ENCODE measurements at places on chromosomes 2 and 18.

GRCh38 chr2:41871080-41871479 is 176.7 kb upstream of the PKDCC start:
- DNase-seq = no peak

DNA sequence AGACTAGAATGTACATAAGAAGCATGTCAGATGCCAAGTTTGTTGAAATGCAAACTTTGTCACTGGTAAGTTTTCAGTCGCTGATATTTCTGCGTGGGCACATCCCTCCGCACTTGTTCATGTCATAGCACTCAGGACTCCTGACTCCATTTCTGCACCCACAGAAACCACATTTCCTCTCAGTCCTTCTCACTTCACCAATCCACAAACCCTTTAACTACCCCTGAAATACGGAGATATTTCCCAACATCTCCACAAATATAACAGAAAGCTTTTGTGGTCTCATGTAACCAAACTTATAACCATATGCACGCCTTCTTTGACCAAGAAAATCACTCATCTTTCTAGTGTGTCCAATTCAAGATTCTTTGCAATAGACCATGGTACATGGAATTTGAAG is 276.9 kb upstream of the ERBB4 start:
- DNase-seq = no peak

DNA sequence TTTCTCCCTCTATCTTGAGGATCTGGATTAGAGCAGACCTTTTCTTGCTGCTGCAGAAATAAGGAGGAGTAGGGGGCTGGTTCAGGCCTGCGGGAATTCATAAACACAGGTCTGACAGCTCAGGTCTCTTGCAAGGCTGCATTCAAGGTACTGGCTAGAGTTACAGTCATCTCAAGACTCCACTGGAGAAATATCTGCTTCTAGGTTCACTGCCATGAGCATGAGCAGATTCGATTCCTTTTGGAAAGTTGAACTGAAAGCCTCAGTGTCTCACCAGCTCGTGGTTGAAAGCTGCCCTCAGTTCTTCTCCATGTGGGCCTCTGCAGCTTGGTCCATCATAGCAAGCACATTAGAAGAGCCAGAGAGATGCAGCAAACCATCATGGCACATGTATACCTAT is 124.4 kb upstream of the SETBP1 start:
- no peak for DNase-seq

- DNase-seq = no peak
Measured at GRCh38 chr2:235674146-235674545, 180.3 kb downstream of the AGAP1 start.

GRCh38 chr18:61616111-61616610 is 276.6 kb downstream of the RNF152 start:
- DNase-seq = no peak

- no peak for DNase-seq
Measured at GRCh38 chr2:74301262-74301661, 42.0 kb downstream of the SLC4A5 start.

DNA sequence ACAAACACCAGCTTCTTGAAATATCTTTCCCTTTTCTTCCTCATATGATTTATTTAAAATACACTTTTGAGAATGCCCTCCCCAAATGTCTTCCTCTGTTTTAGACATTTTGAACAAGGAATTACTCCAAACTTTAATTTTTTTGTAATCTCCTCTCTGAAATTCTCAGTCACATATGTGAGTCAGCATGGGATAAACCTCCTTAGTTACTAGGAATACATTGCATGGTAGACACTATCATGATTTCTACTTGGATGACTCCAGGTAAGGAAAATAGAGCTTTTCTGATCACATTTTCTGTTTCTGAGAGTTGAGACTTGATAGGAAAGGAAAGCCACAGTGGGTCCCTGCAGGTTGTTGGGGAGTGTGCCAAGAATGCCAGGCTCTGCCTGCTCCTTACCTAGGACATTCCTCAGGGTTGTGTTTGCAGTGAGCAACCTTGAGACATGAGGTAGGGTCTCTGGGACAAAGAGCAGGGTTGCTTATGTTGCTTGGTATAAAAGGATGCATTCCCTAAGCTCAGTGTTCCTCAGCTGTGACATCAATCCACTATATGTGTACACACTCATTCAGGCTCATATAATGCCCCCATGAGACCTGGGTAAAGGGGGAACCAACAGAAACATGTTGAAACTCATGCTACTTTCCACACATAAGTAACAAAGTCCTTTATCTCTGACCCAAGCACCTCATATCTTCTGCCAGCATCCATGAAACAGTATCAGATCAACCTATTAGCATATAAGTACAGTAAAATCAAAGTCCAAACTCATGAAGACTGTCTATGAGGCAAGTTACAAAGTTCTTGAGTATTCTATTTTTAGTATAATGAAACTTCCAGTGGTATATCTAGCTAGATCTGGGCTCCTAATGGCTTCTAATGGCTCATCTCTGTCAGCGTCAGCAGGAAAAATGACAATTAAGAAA is 112.8 kb upstream of the SCN1A start:
- DNase-seq = no peak

GRCh38 chr18:51006061-51006818 is 23.8 kb upstream of the SMAD4 start:
- no peak for DNase-seq

DNA sequence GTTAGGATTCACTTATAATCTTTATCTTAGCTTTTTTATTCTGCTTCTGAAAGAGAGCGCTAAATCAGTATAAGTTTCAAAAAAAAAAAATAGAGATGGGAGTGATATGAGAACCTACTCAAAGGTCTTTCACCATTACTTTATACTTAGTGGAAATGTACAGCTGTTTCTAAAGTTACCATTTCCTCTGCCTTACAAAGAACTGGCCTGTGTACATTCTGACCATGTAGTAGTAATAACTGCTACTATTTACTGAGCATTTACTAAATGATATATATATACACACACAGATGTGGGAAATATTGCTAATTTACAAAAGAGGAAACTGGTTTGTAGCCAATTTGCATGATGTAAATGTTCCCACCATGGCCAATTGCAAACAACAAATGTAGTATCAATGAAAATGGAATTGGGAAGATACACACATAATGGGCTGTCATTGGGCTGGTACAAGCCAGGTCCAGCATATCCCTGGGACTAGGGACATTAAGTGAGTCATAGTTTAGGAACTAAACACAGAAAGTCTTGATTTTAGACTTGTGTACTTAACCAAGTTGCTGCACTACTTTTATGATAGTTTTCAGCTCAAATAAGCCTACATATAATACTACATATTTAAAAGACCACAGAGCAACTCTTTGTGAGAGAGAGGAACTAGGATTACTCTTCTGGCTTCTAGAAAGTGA is 67.1 kb downstream of the DYNC1I2 start:
- DNase-seq = no peak

DNA sequence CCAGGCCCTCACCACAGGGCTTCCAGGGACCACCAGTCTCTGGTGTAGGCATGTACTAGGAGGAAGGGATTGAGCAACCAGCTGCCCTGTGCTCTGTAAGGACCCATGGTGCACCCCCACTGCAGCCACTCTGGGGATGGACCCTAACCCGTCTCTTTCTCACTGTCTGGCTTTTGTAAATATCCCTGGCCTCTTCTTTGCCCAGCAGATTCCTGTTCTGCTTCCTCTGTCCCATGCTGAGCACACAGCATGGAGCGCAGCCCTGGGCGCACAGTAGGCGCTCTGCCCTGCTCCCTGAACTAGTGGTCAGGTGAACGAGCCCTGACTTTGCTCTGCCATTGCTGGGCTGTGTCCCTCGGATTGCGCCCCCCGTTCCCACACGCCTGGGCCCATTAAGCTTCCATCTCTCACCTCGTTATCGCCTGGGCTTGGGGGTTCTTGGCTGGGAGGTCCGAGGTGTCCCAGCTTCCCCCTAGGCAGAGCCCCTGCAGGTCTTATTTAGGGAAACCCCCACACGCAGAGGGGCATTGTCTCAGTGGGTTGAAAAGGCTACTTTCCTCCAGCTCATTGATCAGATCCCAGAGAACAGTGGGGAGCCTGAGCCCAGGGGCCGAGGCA is 162.1 kb downstream of the MYCN start:
- DNase-seq = no peak

- DNase-seq = no peak
Measured at GRCh38 chr2:147223119-147223518, 621.7 kb upstream of the ACVR2A start.

- DNase-seq = no peak
Measured at GRCh38 chr2:228927028-228928010, 343.8 kb downstream of the PID1 start.

DNA sequence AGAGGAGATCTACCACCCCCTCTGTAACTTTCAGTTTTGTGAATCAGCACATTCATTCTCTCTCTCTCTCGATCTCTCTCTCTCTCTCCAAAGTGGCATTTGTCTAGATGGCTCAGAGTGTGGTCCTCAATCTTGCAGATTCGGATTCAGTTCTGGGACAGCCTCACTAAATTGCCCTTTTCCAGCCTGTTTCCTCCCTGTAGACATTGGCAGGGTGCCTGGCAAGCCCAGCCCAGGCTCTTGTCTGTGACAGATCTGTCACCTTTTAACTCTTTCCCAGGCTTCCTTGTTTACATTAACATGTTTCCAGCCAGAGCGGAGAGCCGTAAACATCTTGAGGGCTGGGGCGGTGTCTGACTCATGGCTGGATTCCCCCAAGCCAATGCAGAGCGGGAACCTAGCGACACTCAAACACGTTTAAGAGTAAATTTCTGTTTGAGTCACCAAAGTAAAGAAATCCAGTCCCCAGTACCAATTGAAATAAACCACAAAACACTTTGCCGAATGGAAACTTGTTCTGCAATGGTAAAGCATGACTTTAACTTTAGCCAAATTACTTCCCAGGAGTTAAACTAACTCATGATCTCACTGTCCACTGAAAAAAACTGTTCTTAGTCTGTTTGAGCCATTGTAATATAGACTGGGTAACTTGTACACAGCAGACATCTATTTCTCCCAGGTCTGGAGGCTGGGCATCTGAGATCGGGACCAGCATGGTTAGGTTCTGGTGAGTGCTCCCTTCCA is 6.6 kb upstream of the CYP27C1 start:
- peak; percentile 47 for DNase-seq

- DNase-seq = no peak
Measured at GRCh38 chr2:66813525-66813924, 378.6 kb downstream of the MEIS1 start.

- no peak for DNase-seq
Measured at GRCh38 chr18:37304012-37304680, 261.5 kb downstream of the CELF4 start.

- no peak for DNase-seq
Measured at GRCh38 chr2:46651363-46652099, 172.2 kb downstream of the TMEM247 start.

GRCh38 chr2:73926493-73927327 is at the start of gene DGUOK:
DGUOK (plus strand) TSS chr2:73926880; CDS start chr2:73926911, 31 bp downstream.
- peak; percentile 93 for DNase-seq

- DNase-seq = no peak
Measured at GRCh38 chr2:239852272-239852671, 172.9 kb downstream of the NDUFA10 start.

DNA sequence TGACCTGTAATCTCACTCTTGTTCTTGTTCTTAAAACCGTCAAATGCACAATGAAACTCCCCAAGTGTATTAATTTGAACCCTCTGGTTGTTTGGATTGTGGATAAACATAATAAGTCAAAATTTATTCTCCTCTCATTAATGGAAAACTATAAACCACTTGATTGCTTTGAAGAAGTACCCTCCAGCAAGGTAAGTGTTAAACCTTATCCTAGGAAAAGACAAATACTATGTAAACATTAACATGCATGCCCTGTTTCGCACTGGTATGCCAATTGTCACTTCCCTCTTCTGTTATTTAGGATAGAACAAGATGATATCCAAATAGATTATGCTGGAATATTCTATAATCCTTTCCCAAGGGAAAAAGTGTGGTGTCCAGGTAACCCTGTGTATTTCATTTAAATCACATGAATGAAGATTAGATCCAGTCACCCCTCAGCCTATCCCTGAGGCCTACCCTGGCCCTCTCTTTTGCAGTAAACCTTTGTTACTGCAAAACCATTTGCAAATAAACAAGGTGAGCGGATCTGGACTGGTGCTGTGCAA is 1.3 kb downstream of the ADI1 start:
- no peak for DNase-seq

- DNase-seq = no peak
Measured at GRCh38 chr2:76175295-76175694, 464.6 kb upstream of the GCFC2 start.

DNA sequence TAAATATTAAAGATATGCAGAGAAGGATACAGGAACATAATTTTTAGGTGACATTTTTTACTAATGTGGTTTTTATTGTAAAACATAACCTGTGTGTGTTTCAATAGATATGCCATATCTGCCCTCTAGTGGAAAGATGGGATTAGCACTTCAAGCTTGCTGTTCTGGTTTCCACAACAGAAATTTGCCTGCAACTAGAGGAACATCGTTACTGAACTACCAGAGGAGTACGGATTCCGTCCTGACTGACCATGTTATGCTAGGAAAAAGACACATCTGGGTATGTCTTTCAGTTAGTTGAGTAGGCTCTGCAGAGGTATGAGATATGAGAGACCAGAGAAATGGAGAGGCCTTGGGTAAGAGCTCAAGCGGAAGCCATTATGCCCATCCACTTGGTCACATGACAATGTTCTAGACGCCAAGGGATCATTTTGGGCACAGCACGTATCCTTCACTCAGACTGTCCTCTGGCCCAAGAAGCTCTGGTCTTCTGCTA is 104.9 kb downstream of the MBD2 start:
- DNase-seq = no peak

DNA sequence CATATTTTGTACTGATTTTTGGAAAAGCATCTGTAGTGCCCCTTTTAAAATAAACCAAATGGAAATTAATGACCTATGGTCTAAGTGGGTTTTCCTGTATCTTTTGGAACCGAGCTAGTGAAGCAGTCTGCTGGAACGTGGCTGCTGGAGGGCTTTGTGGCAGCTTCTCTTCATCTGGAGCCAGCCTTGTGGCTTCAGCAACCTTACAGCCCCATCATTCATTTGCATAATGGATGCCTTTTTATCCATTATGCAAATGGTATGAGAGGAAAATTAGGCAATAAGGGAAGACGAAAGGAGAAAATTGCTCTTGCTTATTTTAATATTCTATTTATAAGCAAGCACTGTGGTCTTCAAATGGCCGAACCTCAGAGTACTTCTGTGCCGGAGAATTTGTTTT is 421.0 kb downstream of the PARD3B start:
- DNase-seq = no peak

DNA sequence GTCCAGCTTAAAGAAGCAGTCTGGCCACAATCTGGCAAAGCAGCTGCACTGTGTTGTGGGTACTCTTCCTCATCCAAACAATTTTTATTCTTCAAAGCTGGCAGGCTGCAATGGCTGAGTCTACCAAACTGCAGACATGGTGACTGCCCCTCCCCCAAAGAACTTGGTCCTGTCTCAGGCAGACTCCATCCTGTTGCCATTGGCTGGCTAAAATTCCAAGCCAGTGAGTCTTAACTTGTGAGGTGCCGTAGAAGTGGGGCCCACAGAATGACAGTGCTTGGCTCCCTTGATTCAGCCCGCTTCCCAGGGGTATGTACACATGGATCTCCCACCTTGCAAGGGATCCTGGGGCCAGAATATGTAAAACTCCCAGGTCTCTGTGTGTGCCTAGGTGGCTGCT is 14.5 kb upstream of the NXPH2 start:
- DNase-seq = no peak

DNA sequence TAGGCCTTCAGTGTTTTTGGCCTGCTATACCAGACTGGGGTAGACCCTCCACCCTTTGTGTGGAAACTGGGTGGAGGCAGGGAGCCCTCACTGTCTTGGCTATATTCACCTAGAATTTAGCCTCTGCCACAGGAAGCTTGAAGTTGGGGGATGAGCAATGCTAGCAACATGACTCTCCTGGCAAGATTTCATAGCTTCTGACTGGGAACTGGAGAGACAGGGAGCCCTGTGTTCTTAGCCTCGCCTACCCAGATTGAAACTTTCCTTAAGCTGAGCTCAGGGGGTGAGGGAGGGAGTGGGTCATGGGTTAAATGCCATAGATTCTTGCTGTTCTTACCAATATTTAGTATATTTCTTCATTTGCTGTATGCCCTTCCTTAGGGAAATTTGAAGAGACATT is 46.8 kb upstream of the FAM98A start:
- no peak for DNase-seq
